ENCODE measurements at places on chromosomes 6 and 20.

DNA sequence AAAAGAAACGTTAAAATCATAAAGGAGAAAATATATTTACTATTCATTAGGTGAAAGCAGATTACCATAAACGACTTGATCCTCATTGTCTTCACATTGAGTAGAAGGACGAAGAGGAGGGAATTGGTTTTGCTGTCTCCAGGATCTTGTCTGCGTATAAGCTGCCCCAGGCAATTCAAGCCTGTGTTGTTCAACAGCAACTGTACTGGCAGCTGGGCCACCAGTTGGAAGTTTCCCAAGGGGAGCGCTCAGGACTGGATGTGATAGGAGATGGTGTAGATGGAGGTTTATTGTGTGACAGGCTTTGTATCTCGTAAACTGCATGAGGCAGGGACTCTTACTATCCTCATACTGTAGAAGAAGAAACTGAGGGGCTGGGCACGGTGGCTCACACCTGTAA, 3.9 kb upstream of the FANCE start:
- no peak for DNase-seq

DNA sequence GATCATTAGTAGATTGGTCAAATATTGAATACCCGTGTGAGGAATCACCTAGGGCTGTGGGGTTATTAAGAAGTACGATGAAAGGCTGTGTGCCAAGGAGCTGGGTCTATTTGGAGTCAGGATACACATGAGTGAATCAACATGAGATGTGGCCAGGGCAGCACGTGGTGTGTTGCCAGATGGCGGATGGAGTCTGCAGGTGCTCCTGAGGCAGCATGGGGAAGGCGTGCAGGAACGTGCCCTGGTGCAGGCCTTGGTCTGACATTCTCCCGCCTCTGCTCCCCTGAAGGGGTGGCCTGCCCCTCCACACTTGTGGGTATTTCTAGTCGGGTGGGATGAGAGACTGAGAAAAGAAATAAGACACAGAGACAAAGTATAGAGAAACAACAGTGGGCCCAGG, 39.0 kb upstream of the SLC22A1 start:
- DNase-seq, result no peak

GRCh38 chr6:65964261-65964660, 257.2 kb upstream of the EYS start:
- no peak for DNase-seq

GRCh38 chr6:111601886-111602285, 3.8 kb downstream of the TRAF3IP2 start:
- no peak for DNase-seq

DNA sequence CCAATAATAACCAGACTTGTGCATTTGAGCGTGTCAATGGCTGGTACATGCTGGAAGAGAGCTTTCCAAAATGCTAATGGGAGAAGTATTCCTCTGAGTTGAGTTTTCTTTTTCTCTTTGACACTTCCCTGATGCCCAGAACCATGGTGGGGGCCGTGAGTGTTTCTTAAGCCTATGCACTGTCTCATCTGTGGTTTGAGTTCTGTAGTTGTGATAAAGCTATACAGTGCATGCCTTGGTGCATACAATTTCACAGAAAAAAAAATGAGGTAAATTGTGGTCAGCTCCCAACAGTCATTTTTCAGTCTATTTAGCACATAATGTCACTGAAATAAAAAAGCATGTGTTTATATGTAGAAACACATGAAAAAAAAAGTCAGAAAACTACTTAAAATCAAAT, 204.8 kb downstream of the HDGFL1 start:
- DNase-seq, result no peak

DNA sequence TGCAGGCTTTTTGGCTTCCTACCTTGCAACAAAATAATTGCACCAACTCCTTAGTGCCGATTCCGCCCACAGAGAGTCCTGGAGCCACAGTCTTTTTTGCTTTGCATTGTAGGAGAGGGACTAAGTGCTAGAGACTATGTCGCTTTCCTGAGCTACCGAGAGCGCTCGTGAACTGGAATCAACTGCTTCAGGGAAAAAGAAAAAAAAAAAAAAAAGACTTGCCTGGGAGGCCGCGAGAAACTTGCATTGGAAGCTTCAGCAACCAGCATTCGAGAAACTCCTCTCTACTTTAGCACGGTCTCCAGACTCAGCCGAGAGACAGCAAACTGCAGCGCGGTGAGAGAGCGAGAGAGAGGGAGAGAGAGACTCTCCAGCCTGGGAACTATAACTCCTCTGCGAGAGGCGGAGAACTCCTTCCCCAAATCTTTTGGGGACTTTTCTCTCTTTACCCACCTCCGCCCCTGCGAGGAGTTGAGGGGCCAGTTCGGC, 420 bp downstream of the SOX4 start:
- DNase-seq, result no peak

GRCh38 chr6:31139599-31139998, 733 bp upstream of the PSORS1C2 start:
- DNase-seq, result no peak

- no peak for DNase-seq
These were observed 69.1 kb downstream of the FOXA2 start for GRCh38 chr20:22515264-22515663.

GRCh38 chr6:13427316-13427715, 60.1 kb downstream of the GFOD1 start:
- DNase-seq, result no peak
